DMS153 (cell line): ENCODE measurements at places on chromosomes 6 and 20.

DNA sequence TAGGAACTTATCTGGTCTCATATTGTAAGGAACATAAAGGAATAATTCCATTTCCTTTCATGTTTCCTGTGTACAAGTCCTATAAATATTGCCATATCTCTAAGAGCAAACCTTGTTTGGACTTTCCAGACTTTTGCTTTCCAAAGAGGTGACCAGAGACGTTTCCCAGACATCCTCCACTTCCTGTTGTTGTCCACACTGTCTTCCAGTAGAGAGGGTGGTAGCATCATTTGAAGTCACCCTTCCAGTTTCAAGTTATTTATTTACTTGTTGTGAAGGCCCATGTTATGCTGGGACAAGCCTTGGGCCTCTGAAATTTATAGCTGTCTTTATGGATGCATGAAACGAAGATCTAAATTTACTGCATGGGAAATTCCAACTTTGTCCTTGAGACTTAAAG lies 10.6 kb upstream of the TGM3 start:
- DNase-seq: no peak

GRCh38 chr6:20664250-20664649 lies 130.0 kb downstream of the CDKAL1 start:
- no peak for DNase-seq

DNA sequence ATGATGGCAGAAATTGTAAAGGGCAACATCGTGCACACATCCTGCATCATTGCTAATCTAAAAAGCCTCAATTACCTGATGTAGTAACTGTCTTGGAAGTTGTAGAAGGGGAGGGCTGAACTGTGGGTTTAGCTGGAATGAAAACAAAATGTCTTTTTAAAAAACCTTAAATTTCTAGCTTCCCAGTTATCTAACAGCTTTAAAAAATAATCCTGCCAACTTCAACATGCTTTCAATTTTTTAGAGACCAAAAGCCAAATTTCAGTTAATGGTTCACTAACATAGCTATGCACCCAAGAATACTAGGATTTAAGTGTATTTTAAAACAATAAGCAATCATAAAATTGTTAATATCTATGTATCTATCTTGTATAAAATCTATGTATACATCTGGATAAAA lies 11.9 kb downstream of the CD164 start:
- no peak for DNase-seq

GRCh38 chr6:130520221-130520620 lies 154.4 kb downstream of the TMEM200A start:
- DNase-seq: no peak
